ENCODE measurements at places on chromosomes 3 and 15.

DNA sequence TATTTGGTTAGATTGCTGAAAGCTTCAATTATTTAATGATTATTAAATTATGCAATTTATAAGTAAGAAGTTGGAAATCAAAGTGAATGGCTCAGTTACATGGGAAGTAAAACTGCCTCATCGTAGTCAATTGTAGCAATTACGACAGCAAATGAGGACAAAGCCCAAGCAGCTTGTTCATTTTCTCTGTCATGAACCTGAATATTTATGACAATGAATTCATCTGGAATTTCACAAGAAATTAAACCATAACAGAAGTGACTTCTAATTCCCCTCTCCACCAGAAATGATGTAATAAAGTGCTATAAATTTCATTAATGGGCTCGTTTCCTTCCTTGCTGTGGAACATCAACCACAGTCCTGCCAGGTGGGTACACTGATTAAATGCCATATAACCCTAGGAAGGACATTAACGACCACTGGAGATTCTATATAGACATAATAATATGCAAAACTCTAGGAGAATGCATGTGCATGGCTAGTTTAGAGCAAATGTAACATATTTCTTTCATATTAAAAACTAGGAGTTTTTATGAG is 273.8 kb upstream of the DCBLD2 start:
- no peak for DNase-seq

GRCh38 chr15:63708126-63708772 is 111.1 kb downstream of the FBXL22 start:
- no peak for DNase-seq

DNA sequence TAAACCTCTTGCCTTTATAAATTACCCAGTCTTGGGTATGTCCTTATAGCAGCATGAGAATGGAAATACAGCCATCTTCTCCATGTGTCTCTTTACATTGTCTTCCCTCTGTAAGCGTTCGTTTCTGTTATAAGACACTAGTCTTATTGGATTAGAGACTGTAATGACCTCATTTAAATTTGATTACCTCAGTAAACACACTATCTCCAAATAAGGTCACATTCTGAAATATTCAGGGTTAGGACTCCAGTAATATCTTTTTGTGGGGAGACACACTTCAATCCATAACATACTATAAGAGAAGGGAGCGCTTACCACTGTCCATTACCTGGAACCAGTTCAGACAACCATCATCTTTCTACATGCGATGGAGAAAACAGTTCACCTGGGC is 34.3 kb upstream of the CD47 start:
- DNase-seq, result no peak

GRCh38 chr3:158768361-158768787 is 33.5 kb upstream of the MFSD1 start:
- no peak for DNase-seq

- no peak for DNase-seq
These were observed 34.0 kb upstream of the ARHGEF3 start for GRCh38 chr3:56835650-56836227.

DNA sequence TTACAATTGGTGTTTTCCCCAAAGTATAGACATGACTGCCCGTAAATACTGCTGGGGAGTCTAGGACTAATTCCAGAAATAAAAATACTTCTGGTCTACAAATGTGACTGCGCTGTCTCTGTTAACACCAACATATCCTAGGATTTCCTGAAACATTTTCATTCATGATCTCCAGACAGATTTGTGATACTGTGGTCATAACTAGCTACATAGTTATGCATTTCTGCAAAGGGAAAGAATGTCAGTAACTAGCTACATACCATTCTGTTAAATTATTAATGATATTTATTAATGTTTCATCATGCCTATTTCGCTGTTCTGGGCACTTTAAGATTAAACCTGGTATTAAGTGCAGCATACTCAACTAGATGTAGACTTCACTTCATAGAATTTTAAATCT is 33.3 kb downstream of the SETD5 start:
- DNase-seq, result no peak
